ENCODE measurements at places on chromosomes 6 and 20.

DNA sequence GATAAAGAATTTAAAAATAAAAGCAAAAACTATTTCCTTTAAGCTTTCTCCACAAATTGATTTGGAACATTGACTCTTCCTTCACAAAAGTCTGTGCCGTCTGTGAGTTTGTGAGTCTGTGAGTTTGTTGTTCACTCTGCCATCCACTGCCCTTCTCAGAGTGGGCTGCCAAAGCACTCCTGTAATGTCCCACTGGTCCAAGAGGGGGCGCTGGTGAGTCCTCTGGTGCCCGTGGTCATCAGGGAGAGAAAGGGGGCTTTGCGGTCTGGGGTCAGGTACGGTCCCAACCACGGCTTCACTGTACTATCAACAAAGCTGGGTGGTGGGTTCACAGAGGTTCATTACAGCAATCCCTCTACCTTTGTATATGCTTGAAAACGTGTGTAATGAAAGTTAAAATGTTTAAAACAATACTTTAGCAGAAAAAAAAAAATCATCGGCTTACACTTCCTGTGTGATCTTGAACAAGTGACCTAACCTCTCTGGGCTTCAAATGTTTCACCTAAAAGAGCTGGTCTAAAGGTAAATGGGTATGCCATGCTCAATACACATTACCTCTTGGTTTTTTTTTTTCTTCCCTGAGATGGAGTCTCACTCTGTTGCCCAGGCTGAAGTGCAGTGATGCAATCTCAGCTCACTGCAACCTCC lies 5.6 kb upstream of the ANKRD60 start:
- no peak for DNase-seq

- DNase-seq = no peak
These were observed 277.5 kb downstream of the PTPRK start for GRCh38 chr6:128242765-128243403.

DNA sequence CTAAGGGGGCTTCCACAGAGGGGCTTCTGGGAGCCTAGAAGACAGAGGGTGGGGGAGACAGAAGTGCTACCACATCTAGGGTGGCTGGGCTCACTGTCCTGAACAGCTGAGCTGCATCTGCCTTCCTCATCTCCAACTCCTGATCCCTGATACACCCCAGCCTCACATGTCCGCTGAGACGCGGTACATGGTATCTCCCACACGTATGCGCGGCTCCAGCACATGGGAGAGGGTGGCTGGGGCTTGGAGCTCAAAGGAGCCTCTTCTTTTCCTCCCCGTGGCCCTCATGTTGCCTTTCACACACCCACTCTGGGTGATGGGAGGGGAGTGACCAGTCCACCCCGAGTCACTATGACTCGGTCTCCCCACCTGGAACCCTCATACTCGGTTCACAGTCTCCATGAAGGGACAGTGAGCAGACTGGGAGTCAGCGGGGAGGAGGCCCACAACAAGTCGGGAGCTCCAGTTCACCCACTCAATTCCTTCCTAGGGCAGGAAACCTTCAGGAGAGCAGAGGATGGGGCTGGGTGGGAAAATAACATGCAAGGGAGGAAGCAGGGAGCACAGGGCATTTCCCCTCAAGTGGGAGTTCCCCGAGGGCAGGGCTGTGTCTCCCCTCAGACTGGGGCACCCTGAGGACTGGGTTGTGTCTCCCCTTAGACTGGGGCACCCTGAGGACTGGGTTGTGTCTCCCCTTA lies 61.7 kb downstream of the MRPL14 start:
- DNase-seq = no peak

DNA sequence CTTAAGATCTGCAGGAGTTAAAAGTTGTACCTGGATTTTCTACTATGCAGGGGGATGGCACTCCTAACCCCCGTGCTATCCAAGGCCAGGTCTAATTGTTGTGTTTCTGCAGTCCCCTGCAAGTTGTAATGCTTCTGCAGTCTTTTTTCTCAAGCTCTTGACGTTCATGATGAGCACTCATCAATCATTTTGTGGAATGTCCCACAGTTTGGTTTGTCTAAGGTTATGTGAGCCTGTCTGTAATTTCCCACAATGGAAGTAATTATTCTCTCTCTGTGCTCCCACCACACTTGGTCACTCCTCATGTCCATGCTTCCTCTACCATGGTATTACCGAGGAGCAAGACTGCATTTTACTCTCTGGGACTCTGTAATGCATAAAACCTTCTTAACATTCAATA lies 107.6 kb upstream of the SSTR4 start:
- no peak for DNase-seq

DNA sequence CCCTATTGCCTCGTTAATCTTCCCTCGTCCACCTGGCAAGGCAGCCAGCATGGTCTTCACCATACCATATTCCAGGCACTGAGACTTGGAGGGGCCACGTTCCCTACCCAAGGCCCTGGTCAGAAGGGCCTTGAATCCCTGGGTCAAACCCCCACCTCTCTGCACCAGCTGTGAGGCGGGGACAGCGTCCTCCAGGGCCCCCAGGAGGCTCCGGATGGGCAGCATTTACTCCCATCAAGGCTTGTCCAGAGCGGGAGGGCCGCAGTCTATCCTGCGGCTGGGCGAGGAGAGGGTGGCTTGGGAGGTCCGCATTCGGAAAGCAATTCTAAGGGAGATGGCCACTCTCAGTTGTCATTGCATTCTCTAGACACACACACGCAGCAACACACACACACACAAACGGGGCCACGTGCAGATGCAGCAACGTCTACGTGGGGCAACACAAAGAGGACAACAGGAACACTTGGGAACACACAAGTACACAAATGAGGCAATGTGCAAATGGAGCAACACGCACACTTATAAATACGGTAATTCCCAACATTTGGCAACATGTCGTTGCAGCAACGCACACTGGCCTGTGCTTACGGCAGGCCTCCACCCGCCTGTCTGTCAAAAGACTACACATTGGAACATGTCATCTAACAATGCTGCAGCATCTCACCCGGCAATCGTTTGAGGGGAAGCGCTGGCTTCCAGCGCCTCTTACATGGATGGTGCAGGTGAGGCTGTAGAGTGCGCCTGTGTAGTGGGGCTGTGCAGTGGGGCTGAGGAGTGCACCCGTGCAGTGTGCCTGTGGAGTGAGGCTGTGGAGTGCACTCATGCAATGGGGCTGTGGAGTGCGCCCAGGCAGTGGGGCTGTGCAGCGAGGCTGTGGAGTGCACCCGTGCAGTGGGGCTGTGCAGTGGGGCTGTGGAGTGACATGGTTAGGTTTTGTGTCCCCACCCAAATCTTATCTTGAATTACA lies 12.9 kb upstream of the NTSR1 start:
- no peak for DNase-seq

- DNase-seq = no peak
These were observed 291.4 kb upstream of the RNF217 start for GRCh38 chr6:124670801-124671200.

- no peak for DNase-seq
These were observed 53.9 kb upstream of the DDR1 start for GRCh38 chr6:30830438-30830837.

GRCh38 chr6:15491986-15492269 lies 170.9 kb downstream of the DTNBP1 start:
- DNase-seq = no peak

DNA sequence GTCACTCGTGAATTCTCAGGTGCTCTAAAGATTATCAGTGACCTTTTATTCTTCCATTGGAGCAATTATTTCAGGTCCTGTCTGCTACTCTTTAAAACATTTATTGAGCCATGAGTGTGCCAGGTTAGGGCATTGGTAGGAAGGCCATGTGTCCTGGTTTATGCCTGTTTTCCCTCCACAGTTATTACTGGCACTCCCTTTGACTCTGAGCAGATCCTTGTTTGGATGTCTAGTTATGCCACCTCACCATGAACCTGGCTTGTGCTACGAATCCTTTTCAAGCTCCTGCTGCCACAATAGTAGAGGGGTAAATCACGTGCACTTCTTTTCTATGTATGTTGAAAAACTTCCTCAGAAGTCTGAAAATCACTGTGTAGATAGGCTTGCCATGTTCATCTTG lies 27.4 kb downstream of the CRYBG1 start:
- no peak for DNase-seq

Measured in SIG-M5 (cell line).